HuH-7.5 (cell line): ENCODE measurements at places on chromosomes 11 and 22.

DNA sequence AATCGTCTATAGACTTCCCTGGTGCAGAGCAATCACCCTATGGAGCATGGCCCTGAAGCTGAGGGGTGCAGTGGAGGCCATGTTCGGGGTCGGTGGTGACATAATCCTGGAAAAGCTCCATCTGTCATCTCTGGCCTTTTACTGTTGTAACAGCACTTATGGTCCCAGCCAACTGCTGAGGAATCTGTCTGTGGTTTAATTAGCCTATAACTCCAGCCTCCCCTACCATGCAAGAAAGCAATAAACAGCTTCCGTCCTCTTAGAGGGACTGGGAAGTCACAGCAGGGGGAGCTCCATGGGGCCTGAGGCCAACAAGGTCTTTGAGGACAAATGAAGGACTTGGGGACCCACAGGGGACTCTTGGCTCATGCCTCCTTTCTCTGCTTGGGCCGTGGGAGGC is 159.1 kb upstream of the NECTIN1 start:
- DNase-seq, result no peak

DNA sequence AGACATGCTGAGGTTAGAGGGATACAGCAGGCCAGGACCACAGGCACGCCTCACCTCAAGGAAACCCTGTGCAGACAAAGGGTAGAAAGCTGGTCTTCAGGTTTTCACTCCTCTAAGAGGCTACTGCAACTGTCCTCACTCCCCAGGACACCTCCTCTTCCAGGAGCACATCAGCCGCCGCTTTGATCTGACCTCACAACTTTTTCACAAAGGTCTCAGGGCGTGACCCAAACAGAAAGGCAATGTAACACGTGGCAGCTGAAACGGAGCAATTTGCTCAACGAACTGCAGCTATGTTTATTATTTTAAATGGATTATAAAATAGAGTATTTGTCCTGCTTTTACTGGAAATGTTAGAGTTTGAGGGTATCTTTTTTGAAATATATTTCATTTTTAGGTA is 46.1 kb downstream of the LARGE1 start:
- DNase-seq, result no peak

DNA sequence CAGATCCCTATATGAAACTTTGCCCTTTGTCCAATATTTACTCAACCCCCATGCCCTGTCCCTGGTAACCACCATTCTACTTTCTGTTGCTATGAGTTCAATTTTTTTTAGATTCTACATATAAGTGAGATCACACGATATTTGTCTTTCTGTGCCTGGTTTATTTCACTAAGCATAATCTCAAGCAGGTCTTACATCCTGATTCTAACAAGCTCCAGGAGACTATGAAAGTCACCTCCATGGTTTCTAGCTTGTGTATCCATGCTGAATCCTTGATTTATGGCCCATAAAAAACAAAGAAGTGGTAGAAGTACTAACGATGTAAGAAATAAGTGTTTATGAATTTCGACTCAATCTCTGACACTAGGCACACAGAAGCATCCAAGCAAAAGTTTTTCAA is 68.0 kb downstream of the OR5AK2 start:
- DNase-seq, result no peak

- DNase-seq, result no peak
Observed at GRCh38 chr11:6269994-6270393, 10.4 kb downstream of the CCKBR start.

- no peak for DNase-seq
Observed at GRCh38 chr11:123218451-123218850, 23.4 kb upstream of the CLMP start.
